ENCODE measurements at places on chromosomes 6 and 20.

GRCh38 chr6:85273870-85274269, 176.0 kb upstream of the NT5E start:
- DNase-seq: no peak

DNA sequence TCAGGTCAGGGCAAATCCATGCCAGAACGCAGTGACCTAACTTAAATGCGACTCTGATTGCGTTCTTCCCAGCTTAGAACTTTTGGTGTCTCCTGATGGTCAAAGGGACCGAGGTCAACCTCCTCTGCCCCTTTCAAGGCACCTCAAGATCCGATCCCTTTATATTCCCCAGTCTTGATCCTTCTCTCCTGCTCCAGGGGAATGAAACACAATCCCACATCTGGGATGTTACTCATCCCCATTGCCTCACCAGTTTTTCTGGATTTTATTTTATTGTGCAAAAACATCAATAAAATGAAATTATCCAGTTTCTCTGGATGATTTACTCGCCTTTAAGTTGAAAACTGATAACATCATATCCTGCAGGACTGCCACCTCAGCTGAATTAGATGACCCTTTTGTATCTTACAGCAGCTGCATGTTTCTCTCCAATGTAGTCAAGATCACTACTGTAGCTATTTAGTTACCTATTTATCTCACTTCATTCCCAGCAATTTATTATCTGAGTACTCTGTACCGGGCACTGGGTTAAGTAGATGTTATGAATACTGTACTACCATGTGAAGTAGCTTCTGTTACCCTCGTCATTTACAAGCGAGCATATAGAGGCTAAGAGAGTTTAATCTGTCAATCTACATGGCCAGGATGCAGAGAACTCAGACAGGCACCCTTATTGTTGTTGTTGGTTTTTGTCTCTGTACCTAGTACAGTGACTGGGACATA, 44.0 kb downstream of the IRAK1BP1 start:
- DNase-seq: no peak

DNA sequence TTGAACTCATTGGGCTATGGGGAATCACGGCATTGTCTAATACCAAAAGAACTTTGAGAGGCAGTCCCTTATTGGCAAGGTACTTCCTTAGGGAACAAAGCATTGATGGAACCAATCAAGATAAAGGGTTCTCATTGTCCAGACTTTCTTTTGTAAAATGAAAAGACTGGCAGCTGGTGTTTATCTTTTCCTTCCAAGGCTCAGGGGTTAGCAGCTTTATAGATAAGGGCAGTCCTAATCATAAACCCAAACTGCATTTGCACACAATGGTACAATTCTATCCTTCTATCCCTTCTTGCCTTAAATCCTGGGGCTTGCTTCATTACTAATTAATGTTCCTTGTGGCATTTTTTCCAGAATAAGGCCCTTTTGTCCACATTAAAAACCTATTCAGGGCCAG, 28.6 kb downstream of the CDK19 start:
- DNase-seq: no peak

DNA sequence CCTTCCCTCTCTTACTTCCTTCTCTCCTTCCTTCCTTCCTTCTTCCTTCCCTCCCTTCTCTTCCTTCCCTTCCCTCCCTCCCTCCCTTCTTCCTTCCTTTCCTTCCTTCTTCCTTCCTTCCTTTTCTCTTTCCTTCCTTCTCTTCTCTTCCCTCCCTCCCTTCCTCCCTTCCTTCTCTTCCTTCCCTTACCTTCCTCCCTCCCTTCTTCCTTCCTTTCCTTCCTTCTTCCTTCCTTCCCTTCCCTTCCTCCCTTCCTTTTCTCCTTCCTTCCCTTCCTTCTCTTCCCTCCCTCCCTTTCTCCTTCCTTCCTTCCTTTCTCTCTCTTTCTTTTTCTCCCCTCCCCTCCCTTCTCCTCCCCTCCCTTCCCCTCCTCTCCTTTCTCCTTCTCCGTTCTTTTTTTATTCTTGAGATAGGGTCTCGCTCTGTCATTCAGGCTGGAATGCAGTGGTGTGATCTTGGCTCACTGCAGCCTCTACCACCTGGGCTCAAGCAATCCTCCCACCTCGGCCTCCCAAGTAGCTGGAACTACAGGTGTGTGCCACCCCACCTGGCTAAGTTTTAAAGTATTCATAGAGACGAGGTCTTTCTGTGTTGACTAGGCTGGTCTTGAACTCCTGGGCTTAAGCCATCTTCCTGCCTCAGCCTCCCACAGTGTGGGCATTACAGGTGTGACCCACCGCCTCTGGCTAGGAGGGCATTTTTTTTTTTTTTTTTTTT, 1.1 kb upstream of the ZNF512B start:
- DNase-seq: no peak

DNA sequence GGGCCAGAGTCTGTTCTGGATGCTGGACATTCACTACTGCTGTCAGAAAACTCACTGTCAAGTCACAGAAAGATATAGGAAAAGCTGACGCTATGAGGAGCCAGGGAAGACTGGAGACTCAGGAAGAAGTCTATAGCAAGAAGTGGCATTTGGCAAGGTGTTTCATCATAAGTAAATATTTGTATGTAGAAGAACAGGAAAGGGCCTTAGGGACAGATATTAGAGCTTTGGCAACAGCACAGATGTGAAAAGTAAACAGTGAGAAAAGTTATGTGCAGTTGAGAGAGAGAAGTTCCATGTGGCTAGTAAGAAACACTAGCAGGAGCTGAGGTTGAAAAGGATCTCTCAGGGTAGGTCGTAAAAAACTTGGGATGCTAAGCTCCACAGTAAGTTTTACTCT, 868.9 kb downstream of the PHF3 start:
- DNase-seq: no peak

- no peak for DNase-seq
Measured at GRCh38 chr6:34600796-34601195, 44.7 kb upstream of the SPDEF start.

GRCh38 chr6:132865829-132866228, 51.5 kb downstream of the RPS12 start:
- DNase-seq: no peak

GRCh38 chr20:25858495-25859425, 162.1 kb upstream of the ZNF337 start:
- DNase-seq: no peak

Measured in 8988T (cell line).